ENCODE measurements at places on chromosomes 7 and 10. TPM values are rescaled to one million over a fixed set of nuclear protein-coding genes. Genes with fewer than 3 reads are reported as not detected.

NPFFR1 gene
- not detected for total RNA-seq

ADAP1 gene
- 19.7 TPM for total RNA-seq

FAM13C gene
- total RNA-seq, result 5.4 TPM

PILRA gene
- total RNA-seq, result 7.0 TPM

ZC3HAV1L gene
- total RNA-seq, result 6.2 TPM

GPER1 gene
- 1.0 TPM for total RNA-seq

COL17A1 gene
- total RNA-seq, result not detected

PROSER2 gene
- 29.3 TPM for total RNA-seq

ZMYND11 gene
- total RNA-seq, result 37.6 TPM

KCP gene
- not detected for total RNA-seq

HMX2 gene
- not detected for total RNA-seq

TLX1 gene
- total RNA-seq, result 0.52 TPM

KAZALD1 gene
- total RNA-seq, result 1.6 TPM

HOXA5 gene
- 2.6 TPM for total RNA-seq

OR2A1 gene
- total RNA-seq, result not detected

SLC13A1 gene
- total RNA-seq, result under 0.01 TPM

AKR1B15 gene
- 0.52 TPM for total RNA-seq
